Natural killer cell treated with Interleukin-12 subunit alpha and Interleukin-12 subunit beta and Interleukin-15 and Interleukin-18, amount 100 ng/mL, for 72 hours (primary cell): ENCODE measurements at places on chromosomes 4 and X. TPM values are rescaled to one million over a fixed set of nuclear protein-coding genes. Genes with fewer than 3 reads are reported as not detected.

UVSSA gene
- 19.6 TPM for total RNA-seq

CPLX1 gene
- not detected for total RNA-seq

ZNF711 gene
- total RNA-seq, result 0.36 TPM

GCNA gene
- 6.1 TPM for total RNA-seq

SCRG1 gene
- total RNA-seq, result not detected

SPATA4 gene
- total RNA-seq, result not detected

PCDH19 gene
- total RNA-seq, result not detected

ANXA5 gene
- 77.9 TPM for total RNA-seq

GRCh38 chr4:6198768-6199421 lies 1.5 kb downstream of the JAKMIP1 start:
- no peaks in the 10 kb centered on the region for H3K27me3 ChIP-seq

- H3K4me3 ChIP-seq, result no peak overlapping the region
- no peak for DNase-seq
- peaks cover 8% of the 10 kb centered on the region for H3K27me3 ChIP-seq
- no peak overlapping the region for H3K27ac ChIP-seq
- H3K4me1 ChIP-seq, result no peaks in the 10 kb centered on the region
Measured at GRCh38 chr4:40357738-40358137, 22.6 kb downstream of the CHRNA9 start.

DNA sequence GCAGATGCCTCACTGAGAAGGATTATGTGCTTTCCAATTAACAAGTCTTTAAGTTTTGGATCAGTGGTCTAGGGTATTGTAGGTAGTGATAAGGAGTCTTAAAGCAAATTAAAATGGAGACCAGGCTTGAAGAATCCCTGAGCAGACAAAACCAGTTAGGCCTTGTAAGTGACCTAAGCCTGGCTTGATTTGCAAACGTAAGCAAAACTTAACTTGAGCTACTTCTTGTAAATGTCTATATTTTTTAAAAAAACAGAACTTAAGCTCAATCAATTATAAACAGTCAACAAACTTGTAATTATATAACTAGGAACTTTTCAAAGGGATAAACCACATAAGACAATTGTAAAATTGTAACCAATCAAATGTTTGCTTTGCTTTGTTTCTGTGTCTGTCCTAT lies 72.7 kb upstream of the NALF2 start:
- H3K4me3 ChIP-seq, result no peak overlapping the region
- no peak overlapping the region for H3K27ac ChIP-seq
- H3K4me1 ChIP-seq, result no peaks in the 10 kb centered on the region
- DNase-seq, result no peak

DNA sequence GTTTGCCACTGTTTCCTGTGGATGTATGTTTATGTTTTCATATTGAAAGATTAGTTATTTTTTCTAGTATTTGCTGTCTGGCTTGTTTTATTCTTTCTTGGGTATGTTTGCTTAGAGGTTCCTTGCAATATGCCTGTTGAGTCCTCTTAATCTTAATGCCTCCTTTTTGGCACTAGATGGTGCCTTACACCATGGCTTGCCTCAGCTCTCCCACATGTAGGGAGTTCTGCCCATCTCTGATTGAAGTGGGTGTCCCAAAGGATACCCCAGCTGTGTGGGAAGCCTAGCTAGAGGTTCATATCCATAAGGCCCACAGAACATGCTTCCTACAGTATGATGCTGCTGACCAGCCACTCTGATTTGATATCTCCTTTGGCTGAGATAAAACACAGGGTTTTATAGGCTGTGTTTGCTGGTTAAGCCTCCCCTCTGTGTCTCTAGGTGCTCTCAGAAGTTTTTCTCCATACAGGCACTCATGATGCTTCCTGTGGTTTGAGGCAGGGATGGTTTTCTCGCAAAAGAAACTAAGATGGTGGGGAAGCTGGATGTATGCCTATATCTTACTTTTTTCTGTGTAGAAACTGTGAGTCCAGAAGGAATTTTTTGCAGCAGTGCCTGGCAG lies 162.4 kb downstream of the ASB9 start:
- H3K36me3 ChIP-seq, result no peaks in the 10 kb centered on the region
- H3K27me3 ChIP-seq, result peaks cover 5% of the 10 kb centered on the region
- no peak overlapping the region for H3K4me3 ChIP-seq
- no peaks in the 10 kb centered on the region for H3K4me1 ChIP-seq
- H3K27ac ChIP-seq, result no peak overlapping the region
- no peak for DNase-seq

DNA sequence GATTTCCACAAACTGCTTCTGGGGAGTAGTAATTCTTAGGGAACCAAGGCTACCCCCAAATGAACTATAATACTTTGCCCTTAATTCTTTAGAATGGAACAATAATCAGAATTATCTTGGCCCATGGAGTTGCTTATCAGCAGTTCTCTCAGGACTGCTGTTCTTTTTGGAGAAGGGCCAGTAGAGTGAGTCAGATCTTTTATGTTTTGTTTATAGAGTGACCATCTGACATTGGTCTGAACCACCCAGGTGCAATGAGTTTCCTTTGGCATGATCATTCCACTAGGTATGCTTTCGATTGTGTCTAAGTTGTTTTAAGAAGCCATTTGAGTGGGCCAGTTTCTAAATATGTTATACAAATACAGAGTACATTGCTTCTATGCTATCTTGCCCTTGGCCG lies 31.8 kb downstream of the PRRG1 start:
- H3K36me3 ChIP-seq, result no peaks in the 10 kb centered on the region
- H3K4me1 ChIP-seq, result no peaks in the 10 kb centered on the region
- no peak overlapping the region for H3K4me3 ChIP-seq
- no peak overlapping the region for H3K27ac ChIP-seq
- H3K27me3 ChIP-seq, result no peaks in the 10 kb centered on the region
